Stimulated activated CD4-positive, alpha-beta T cell treated with anti-CD3 and anti-CD28 coated beads, Interleukin-4, amount 100 ng/mL, for 24 hours (primary cell): ENCODE measurements at places on chromosomes 7 and 10.
A peak's percentile ranks its signal among the peaks of the same experiment; 100 is the strongest.

GRCh38 chr10:110802551-110803238 lies 69.0 kb upstream of the PDCD4 start:
- DNase-seq = peak; percentile 28

- DNase-seq = no peak
Observed at GRCh38 chr7:138097064-138097741, 20.9 kb downstream of the AKR1D1 start.

GRCh38 chr10:112815269-112816032 lies 134.6 kb upstream of the TCF7L2 start:
- no peak for DNase-seq

GRCh38 chr10:60362461-60362860 lies 27.2 kb downstream of the ANK3 start:
- no peak for DNase-seq
